ENCODE measurements at places on chromosomes 12 and 14.

DNA sequence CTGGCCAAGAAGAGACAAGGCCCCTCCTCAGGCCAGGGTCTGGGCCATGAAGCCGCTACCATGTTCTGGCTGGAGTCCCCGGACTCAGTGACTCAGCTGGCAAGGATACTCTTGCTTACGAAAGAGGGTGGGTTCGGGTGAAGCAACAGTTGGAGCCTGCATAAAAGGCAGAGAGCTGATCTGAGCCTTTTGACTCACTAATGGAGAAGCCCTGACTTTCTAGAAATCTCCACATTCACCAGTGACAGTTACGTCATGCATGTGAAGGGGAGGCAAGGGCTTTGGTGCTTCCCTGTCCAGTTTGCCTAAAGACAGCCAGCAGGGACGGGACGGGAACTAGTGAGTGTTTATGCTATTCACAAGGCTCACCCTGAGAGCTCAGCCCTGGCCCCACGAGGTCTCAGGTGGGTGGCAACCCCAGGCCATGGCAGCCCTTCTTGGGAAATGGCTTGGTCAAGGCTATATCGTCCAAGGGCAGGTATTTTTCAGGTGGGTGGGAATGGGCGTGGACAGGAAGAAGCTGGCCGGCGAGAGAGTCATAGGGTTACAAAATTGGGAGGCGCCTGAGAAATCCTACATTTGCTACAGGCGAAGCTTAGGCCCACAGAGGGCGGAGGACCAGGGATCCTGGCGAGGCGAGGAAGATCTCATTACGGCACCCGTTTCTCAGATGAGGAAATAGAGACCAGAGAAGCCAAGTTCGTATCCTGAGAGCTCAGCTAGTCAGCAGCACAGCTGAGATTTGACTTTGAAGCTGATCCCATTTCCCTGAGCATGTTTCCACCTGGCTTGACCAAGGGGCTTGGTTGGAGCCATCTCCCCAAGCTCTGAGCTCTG, 314.6 kb downstream of the BCL11B start:
- no peak for DNase-seq

DNA sequence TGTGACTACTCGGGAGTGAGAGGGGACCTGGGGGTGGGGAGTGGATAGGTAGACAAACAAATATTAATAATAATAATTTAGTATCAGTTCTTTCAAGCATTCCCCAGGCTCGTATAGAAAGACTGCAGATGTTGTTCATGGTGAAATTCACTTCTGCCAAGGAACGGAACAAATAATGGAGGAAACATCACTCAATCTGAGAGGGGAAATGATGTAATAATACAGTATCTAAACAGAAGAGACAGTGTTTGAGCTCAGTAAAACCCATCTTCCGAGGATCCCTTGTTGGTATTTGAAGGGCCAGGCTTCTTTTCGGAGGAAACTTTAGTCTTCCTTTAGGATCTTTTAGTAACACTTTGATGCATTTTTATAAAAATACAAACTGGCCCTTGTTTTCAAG, 114.2 kb downstream of the KCNK10 start:
- no peak for DNase-seq

DNA sequence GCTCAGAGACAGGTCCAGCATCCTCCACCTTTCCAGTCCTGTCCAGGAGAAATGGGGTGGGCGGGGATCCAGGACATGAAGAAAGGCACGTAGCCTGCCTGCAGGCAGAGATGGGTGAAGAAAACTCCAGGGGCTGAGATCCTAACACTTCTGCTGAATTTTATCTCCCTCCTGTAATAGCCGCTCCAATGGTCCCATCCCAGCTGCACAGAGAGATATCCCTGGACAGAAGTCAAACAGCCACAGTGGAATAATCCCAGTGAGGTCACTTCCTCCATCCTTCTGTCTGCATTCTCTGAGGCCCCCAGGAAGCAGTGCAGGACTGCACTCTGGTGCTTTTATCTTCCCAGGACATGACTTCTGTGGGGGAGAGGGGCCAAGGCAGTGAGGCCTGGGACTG, 26.3 kb downstream of the KRT18 start:
- DNase-seq, result no peak

- no peak for DNase-seq
These were observed 450 bp downstream of the SINHCAF start for GRCh38 chr12:31325524-31325875.

DNA sequence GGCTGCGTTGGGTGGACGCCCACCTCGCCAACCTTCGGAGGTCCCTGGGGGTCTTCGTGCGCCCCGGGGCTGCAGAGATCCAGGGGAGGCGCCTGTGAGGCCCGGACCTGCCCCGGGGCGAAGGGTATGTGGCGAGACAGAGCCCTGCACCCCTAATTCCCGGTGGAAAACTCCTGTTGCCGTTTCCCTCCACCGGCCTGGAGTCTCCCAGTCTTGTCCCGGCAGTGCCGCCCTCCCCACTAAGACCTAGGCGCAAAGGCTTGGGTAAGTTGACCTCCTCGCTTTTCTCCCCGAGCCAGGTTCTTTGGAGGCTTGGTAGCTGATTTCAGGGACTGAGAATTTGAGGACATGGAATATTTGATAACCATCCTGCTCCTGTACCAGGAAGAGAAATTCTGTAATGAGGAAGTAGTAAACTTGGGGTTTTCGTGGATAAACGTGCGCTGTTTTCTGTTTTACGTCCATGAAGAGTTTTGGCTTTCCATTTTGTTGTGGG, 530 bp downstream of the APAF1 start:
- DNase-seq, result no peak

DNA sequence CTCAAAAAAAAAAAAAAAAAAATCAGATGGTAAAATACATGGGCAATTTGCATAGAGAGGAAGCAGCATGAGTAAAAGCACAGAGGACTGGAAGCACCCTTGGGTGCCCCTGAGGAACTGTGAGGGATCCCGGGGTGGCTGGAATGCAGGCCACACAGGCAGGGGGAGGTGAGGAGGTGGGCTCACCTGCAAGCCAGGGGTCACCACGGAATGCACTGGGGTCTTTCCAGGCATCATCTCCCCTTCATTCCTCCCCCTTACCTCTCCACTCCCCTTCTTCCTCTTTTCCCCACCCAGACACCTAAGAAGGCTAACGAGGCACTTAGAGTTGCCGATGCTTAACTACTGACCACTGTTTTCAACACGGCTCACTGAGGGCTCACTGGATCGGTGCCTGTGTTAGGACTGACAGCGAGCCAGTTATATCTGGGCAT, 14.4 kb upstream of the HIP1R start:
- DNase-seq, result no peak

DNA sequence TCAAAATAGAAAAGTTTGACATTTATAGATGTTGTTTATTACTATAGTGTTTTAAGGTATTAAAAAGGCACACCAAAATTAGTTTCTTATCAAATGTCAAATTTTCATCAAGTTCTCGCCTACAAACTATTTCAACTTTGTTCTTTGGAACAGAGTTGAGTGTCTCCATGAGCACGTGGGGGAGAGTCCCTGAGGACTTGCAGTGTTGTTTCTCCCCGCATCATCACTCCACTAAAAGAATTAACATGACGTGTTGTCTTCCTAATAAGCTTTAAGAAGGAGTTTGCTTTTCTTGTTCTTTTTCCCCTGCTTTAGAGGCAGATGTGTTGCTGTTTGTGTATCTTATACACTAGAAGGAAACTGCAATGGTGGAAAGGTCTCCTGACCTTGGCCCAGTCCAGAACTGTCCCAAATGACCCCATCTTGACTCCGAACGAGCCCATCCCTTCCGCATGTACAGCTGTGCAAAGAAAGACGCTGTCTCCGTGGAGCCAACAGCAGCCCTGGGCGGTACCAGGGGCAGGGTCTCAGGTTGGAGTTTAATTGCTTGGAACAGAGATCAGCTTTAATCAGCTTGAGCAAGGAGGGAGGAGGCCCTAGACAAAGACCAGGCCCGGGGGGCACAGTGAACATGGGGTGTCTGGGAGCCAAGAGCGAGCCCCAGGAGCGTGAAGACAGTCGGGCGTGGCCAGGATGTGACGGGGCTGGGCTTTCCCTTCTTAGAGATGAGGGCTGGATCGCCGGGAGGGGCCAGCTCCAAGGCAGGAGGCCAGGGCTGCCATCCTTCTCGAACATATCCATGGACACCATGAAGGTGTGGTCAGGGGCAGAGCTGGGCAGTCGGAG, 215.4 kb upstream of the RTL1 start:
- no peak for DNase-seq

GRCh38 chr12:99686142-99686541, 38.6 kb downstream of the GARIN6 start:
- DNase-seq, result no peak

DNA sequence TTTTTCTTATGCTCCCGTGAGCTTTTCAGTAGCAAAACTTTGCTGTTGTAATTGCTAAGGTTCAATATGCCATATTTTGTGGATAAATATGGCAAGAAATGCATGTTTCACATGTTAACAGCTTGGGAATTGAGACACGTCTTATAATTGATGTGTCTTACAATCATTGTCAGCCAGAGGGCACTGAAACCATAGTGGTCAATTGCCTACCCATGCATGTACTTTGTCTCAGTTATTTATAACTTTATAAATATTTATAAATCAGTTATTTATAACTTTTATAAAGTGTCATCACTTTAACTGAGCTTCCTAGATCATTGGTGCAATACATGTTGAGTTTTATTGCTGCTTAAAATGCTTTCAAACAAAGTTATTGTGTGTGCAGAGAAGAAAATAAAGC, 82.0 kb downstream of the CATSPERB start:
- no peak for DNase-seq

GRCh38 chr12:126219139-126219538, 1153.9 kb downstream of the AACS start:
- DNase-seq, result no peak

- DNase-seq, result no peak
These were observed 157.4 kb downstream of the KLHL28 start for GRCh38 chr14:44804391-44804790.

DNA sequence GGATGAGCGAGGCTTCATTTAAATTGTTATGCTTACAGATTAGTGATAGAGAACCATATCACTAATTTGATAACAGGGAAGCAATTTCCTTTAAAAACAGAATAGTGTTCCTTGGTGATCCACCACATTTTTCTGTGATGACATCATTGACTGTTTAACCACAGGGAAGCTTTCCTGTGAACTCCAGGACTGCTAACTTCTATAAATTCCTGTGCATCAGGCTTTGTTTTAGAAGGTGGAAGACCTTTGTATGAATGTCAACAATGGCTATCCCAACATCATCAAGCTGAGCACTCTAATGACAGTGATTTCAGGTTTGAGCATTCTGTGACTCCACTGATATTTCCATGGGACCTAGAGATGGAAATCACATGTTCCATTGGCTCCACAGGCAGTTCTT, 177.1 kb downstream of the RMST start:
- DNase-seq, result no peak

- DNase-seq, result no peak
These were observed 339.5 kb downstream of the PDZRN4 start for GRCh38 chr12:41527534-41528116.

GRCh38 chr14:47485421-47485820, 190.0 kb downstream of the MDGA2 start:
- DNase-seq, result no peak

DNA sequence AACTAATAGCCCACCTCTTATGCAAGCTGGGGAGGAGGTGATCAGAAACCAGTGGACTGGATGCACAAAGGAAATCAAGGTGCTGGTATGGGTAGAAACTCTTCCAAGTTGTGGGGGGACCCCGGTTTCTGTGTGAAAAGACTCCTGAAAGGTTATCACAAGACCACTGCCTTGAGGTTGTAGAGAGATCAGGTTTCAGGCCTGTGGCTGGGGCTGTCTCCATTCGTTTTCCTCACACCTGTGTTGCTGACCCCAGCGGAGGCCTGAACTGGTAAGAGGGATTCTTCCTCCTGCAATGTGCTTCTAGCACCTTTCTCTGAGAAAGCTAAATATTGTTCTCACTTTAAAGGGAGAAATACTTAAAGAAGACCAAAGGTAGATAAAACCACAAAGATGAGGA, 9.3 kb upstream of the OR4K5 start:
- DNase-seq, result no peak

GRCh38 chr12:44668443-44668842, 207.7 kb downstream of the NELL2 start:
- DNase-seq, result no peak

DNA sequence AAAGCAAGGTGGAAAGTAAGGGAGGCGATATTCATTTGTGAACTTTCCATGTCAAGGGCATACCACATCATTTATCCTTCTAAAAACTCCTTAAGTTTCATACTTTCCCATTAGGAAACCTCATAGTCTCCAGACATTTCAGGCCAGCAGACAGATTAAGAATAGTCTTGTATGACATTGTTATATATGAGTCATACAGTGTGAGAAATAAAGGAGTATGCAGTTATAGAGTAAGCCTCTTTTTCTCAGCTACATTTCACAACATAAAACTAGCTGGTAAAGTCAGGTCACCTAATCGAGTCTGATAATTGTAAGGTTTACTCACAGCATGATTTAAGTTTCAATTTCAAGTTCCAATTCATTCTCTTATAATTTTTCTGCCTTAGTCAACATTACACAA, 164.3 kb downstream of the GRIP1 start:
- no peak for DNase-seq

GRCh38 chr14:22018890-22019289, 345.3 kb upstream of the OR4E1 start:
- DNase-seq, result no peak

DNA sequence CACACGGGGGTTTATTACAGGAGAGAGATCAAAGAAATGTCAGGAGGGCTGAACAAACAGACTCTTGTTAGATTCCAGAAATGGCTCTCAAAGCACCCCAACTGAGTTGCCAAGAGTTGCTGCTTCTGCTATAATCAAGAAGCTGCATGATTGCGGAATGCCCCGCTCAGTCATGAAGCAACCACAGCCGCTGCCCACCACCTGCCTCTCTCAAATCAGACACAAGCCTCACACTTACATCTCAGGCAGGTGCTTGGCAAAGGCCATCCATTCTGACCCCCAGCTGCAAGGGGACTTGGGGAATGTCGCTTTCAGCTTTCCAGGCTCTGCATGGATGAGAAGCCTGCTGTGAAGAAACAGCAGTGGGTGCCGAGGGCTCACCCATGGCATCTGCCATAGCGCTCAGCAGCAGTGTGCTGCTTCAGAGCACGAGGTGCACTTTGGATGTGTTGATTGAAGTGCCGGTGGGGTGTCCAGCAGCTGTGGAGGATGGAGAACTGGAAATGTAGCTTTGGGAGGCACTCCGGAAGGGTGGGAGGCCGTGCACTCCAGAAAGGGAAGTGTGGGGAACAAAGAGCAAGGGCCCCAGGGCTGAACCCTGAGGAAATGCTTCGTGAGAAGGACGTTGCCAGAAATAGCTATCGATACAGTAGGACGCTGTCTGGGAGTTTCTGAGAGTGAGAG, 37.7 kb downstream of the LRRC74A start:
- DNase-seq, result peak; percentile 48

- DNase-seq, result no peak
These were observed 113.8 kb upstream of the G2E3 start for GRCh38 chr14:30445011-30445793.

DNA sequence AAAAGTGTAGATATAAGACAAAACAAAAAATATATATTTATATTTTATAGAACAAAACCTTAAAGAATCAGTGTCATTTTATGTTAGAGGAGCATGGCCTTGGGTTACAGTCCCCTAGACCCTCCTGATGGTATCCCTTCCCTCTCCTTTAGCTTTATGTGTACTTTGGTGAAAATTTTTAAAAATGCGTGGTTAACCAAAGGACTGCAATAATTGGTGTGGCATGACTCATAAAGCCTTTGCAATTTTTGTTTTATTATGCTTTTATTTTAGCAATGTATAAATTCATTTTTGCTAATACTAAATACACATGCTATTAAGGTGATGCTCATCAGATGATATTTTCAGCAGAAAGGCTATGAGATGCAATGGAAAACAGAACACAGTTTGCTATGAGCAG, 264.4 kb downstream of the SYT1 start:
- DNase-seq, result no peak

Data from hematopoietic multipotent progenitor cell (in vitro differentiated cells).